NAMALWA (cell line): ENCODE measurements at places on chromosomes 13 and 19.
A peak's percentile ranks its signal among the peaks of the same experiment; 100 is the strongest.

GRCh38 chr13:28942906-28943305 is 122.8 kb downstream of the MTUS2 start:
- DNase-seq: no peak

- no peak for DNase-seq
These were observed 344.6 kb upstream of the HTR2A start for GRCh38 chr13:47241446-47241845.

DNA sequence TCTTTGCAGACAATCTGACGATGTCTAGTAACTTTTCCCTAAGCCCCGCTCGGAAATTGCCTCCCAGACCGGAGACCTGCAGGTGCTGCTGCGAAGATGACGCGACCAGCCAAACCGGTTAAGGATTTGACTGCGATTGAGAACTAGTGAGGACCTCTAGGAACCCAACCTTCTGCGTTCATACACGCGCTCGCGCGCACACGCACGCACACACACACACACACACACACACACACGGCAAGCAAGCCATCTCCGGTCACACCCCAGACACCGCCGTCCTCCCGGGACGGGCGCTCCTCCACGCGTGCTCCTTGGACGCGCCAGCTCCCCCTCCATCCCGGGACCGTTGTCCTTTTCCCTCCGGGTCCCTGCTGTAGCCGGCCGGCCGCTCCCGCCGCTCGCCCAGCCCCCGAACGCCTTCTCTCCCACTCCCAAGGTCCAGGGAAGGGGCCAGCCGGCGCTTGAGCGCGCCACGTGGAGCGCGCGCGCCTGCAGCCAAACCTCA is 1.2 kb downstream of the TBC1D4 start:
- DNase-seq: no peak

GRCh38 chr19:30444253-30444671 is 72.1 kb downstream of the ZNF536 start:
- no peak for DNase-seq

DNA sequence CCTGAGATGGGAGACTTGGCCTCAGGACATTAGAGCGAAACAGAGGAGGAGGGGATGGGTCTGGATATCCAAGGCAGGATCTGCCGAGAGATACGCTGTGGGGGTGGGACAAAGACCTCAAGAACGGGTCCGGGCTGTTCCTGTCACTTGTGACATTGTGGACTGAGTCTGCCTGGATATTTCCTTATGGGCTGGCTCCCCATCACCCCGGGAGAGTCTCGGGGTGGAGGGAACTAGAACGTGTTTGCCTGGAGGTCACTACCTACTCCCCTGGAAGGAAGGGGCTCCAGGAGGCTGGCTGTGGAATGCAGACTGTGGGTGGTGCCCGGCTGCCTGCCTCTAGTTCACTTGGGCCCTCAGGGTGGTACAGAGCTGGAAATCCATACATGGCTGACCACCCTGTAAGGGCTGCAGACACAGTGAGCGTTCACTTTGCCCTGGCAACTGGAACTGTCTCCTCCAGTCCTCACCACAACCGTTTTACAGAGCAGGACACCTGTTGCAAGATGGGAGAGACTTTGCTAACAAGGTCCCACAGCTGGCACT is 26.4 kb downstream of the DNM2 start:
- no peak for DNase-seq

DNA sequence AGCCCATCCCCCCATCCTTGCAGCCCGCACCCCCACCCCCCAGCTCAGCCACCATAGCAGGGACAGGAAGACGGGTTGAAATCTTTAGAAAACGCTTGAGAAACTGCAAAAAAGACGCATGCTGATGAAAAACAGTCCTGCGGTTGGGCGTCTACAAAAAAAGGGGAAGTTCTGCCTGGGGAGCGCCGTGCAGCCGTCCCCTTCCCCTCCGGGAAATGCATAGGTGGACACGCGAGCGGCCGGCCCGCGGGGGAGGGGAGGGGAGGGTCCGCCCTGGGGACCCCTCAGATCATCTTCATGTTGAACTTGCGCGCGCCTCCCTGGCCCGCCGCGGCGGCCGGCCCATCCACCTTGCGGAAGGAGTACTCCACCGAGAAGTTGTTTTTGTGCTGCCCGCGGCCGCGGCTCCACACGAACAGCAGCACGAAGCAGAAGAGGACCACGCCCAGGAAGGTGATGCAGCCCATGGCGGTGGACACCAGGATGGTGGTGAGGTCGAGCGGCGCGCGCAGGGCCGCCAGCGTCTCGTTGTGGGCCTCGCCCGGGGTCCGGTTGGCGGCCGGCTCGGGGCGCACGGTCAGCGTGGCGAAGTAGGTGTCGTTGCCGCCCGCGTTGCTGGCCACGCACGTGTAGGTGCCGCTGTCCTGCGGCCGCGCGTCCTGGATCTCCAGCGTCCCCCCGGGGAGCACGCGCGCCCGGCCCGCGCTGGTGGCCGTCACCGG is 7.9 kb upstream of the PEAK3 start:
- DNase-seq: peak; percentile 83
